Stimulated activated CD8-positive, alpha-beta memory T cell treated with anti-CD3 and anti-CD28 coated beads, Interleukin-2, amount 100 ng/mL, for 1 hour (primary cell): ENCODE measurements at places on chromosomes 11 and 22.

DNA sequence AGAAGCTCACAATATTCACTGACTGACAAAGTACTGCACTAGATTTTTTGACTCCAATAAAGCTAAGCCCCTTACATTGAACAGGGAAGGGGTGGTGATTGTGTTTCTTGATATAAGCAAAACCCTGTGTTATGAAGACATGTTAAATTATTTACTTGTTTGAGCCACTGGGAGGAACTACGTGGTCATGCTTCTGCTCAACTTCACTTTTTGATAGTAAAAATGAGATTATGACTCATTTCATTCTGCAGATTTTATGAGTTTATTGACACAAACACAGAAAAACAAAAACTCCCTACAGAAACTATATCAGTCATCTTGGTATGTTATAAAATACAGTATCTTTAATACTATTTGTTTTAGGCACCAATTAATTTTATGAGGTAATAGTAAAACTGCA is 124.7 kb downstream of the CADM1 start:
- no peak for DNase-seq

DNA sequence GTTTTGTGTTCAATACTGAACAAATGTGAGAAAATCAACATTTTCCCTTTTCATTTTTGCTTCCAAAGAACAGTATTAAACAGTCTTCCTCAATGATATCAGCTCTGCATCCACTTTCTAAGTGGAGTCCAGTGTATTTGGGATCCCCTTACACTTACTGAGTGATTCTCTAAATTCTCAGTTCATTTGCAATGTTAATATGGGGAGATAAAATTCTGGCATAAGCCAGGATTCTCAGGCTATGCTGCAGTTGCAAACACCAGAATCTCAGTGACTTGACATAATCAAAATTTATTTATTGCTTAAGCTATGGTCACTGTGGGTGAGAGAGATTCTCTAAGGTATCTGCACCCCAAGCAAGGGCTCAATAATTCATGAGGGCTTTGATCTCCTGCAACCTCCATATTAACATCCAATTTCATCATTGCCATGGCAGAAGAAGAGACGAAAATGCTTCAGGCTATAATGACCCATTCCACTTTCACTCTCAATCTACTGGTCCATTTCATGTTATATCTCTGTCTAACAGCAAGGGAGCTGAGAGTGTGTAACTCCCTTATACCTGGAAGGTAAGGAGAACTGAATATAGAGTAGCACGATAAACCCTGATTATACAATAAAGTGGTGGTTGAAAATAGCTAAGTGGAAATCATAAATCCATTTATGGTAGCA is 64.1 kb upstream of the CARD18 start:
- no peak for DNase-seq

DNA sequence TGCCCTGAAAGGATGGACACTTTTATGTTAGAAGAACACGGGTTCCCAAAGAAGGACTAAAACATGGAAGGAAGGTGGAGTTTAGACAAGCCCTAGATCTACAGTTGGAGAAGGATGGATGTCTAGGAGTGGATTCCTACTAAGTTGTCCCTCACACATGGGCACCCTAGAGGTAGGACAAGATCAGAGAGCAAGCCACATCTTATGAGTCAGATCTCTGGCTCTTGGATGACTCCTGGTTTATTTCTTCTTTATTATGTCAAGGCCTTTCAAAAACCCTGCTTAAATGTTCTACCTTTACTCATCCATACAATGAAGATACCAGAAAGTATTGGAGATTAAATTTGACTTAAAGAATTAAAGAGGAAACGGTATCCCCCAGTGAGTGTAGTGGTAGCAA is 34.4 kb downstream of the PRCP start:
- DNase-seq: no peak

- DNase-seq: no peak
Measured at GRCh38 chr11:116600930-116601329, 171.9 kb downstream of the BUD13 start.

DNA sequence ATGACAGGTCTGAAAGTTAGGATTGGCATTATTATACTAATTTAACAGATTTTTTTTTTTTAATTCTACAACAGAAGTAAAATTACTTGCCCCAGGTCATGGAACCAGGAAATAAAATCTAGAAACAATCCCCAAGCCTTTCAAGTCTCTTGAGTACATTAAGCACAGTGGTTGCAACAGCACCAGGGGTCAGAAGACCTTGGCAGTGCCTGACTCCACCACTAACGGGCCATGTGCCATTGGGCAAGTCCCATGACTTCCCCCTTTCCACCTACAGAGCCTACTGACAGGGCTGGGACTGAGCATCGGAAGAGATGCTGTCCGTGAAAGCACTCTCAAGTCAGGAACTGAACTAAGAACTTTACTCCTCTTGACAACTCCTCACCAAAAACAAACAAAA is 98.6 kb upstream of the AKIP1 start:
- DNase-seq: no peak

GRCh38 chr11:43493431-43493830 is 134.7 kb downstream of the TTC17 start:
- DNase-seq: no peak

DNA sequence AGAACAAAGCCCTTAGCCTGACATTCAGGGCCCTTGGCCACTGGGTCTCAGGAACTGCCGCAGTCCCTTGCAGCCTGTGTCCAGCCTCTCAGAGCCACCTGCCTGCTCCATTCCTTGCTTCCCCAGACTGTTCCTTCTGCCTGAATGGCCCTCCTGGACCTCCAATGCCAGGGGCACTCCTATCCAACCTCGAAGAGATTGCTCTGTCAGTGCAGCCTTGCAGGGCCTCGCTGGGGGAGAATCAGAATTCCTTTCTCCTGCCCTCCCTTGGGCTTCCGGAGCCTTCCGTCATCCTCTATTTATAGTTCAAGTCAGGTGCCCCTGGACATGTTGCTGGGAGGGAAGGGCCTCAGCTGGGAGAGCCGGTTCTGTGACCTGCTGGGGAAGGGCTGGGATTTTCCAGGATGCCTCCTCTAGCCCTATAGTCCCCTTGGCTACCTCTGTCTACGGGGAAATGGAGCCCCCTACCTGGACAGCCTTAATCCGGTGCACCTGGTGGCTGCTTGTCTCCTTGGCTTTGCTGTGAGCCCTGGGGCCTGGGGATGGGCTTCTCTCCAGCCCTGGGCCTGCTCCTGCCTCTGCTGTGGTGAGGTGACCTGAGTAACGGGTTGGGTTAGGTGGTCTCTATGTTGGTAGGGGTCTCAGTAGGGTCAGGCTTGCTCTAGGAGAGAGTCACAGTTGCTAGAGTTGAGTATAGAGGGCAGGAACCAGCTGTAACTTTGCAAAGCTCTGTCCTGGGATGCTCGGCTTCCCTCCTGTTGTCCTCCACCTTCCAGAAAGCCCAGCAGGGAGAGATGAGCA is 45.9 kb upstream of the SYT7 start:
- DNase-seq: no peak

DNA sequence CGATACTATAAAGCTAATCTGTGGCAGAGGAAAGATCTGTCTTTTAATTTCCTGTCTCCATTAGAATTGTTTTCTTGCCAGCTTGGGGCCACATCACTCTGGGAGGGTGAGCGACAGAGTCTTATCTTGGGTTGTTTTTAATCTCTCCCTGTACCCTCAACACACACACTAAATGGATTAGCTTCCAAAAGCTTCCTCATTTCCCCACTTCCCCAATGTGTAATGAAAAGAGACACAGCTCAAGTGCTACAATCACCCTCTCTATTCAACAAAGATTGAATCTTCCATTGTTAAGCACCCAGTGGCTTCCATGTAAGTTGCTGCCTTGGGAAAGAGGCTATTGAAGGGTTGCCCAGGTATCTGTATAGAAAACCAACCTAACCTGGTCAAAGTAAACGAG is 6.1 kb upstream of the ASCL3 start:
- no peak for DNase-seq

DNA sequence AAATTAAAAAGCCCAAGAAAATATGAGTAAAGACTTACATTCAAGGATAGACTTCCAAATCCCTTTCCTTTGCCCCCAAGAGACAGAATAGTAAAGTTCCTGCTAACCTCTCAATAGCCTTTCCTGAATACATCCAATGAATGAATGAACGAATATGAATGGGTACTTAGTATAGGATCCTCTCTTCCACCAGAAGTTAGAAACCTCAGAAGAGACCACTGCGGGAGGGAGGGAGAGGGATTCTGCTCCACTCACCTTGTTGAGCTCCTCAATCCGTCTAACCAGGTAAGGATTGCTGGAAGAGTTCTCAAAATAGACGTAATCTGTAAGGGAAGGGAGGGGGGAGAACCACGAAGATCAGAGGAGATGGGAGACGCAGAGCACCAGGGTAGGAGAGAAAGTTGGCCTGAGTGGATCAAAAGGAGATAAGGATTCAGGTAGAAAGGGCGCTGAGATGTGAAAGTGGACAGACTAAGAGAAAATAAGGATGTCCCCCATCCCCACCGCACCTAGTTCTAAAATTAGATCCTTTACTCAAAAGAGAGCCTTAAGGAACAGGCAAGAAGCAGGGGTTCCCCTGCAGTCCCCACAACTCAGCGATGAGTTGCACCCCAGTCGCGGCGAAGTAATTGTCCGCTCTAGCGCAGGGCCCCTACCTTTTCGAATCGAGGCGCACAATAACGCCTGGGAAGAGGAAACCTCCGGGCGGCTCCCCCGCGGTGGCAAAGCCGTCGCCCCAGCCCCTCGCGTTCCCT is 1.1 kb downstream of the MTA2 start:
- no peak for DNase-seq

DNA sequence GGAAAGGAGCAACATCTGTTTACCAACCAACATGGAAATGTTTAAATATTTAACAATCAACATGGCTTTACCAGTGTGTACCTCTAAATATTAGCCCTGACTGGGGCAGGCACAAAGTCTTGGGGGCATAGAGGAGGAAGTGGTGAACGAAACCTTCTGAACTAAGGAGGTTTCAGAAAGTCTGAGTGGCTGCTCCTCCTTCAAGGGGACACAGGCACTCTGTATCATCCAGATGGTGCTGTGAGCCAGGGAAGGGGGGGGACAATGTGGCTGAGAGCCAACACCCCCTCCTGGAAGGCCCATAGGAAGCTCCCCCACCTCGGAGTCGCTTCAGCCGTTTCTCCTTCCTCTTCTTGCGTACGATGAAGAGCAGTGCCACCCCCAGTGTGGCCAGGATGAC is 107.7 kb downstream of the CEP164 start:
- no peak for DNase-seq
